RPMI7951 (cell line): ENCODE measurements at places on chromosomes 4 and X. TPM values are rescaled to one million over a fixed set of nuclear protein-coding genes. Genes with fewer than 3 reads are reported as not detected.

- peak; percentile 29 for DNase-seq
Measured at GRCh38 chr4:175369087-175369486, 443.0 kb downstream of the GPM6A start.

- peak; percentile 80 for DNase-seq
Measured at GRCh38 chr4:110480031-110480549, 4.1 kb downstream of the ENPEP start.

- no peak for DNase-seq
Measured at GRCh38 chr4:11424000-11424399, 4.7 kb downstream of the HS3ST1 start.

FAAH2 gene
- not detected in 2 replicates for total RNA-seq

DNA sequence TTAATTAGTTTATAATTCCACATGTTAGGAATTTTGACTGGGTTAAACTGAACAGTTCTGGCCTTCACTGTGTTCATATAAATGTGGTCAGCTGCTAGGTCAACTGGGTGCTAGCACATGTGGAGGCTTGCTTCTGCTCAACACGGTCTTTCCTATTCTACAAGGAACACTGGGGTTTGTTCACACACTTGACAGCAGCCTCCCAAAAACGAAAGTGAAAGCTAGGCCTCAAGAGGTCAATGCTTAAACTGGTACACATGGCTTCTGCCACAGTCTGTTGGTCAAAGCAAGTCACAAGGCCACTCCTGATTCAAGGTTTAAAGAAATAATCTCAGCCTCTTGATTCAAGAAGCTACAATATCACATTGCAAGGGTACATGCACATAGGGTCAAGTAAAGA, 126.5 kb downstream of the QDPR start:
- peak; percentile 76 for DNase-seq

- no peak for DNase-seq
Measured at GRCh38 chrX:23864742-23865326, 42.9 kb downstream of the APOO start.

CNOT6L gene
- 7.6 and 8.4 TPM in 2 replicates for total RNA-seq

MAGEA3 gene
- 93.5 and 116 TPM in 2 replicates for total RNA-seq

PRICKLE3 gene
- total RNA-seq: 7.2 and 8.7 TPM in 2 replicates

- no peak for DNase-seq
Measured at GRCh38 chrX:51837451-51837850, 56.0 kb upstream of the MAGED1 start.

FIP1L1 gene
- total RNA-seq: 45.8 and 52.7 TPM in 2 replicates

DNA sequence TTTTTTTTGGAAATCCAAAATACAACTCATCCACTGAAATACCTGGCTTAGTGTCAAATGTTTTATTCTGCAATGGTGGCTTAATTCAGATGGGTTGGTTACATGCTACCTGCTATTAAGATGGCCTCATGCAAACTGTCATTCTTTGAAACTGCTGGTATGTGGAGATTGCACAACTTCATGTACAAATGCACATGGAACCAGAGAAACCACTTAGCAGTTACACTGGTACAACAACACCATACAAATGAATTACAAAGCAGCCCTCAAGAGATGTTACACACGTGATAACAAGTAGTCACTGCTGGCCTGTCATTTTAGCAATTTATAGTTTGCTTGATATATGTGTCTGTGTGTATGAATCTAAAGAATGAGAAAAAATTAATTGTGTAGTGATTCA, 84.6 kb upstream of the STS start:
- no peak for DNase-seq

P2RY10 gene
- not detected in 2 replicates for total RNA-seq

DNA sequence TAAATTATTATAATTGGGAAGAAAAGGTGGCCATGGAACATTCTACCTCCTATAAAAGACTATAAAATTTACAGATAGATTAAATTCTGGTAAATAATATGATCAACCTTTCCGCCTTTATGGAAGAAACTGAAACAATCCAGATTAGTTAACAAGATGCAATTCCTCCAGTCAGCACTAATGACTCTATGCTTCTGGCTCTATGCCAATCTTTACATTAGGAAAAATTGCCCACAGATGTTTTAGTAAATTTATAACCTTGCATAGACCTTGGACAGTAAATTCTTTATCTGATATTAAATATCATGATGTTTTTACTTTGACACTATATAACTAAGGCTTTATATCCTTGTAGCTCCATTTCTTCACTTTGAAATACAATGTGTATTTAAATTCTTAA, 2302.5 kb downstream of the ARAP2 start:
- DNase-seq: no peak

DNA sequence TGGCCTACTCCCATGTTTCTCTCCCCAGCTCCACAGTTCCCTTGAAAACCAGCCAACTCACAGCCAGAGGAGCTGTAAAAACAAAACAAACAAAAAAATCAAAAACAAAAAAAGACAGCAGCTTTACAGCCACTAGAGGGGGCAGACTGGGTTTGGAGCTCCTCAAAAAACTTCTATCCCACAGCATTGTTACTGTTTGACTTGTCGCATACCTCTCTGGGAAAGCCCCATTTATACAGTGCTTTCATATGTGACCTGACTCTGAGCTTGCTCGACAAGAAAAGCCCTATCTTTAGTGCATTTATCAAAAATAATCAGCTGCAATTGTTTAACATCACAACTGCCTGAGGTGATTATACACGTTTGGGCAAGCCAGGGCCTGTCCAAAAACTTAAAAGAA, 21.6 kb downstream of the TSPAN6 start:
- DNase-seq: peak; percentile 46

DMRTC1 gene
- not detected in 2 replicates for total RNA-seq

DNA sequence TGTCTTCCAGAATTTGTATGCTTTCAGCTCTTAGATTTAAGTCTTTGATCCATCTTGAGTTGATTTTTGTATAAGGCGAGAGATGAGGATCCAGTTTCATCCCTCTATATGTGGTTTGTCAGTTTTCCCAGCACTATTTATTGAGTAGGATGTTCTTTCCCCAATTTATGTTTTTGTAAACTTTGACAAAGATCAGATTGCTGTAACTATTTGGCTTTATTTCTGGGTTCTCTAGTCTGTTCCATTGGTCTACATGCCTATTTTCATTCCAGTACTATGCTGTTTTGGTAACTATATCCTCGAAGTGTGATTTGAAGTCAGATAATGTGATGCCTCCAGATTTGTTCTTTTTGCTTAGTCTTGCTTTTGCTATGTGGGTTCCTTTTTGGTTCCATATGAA, 60.7 kb downstream of the IL15 start:
- DNase-seq: no peak

DNA sequence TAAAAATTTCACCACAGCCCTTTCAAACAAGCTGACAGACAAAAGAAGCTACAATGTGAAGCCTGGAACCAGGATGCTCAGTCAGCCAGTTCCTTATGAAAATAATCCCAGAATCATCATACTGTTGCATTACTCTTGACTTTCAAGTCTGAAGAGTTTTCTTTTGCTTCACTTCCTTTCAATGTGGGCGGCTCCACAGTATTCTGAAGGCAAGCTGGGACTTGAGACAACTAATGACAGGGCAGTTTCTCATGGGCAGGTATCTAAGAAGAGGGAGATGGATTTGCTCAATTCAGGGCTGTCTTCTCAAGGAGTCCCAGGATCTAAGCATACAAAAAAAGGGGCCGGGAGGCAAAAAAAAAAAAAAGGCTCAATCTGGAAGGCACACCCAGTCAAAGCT, 173.4 kb downstream of the PAPSS1 start:
- no peak for DNase-seq

YY2 gene
- 1.4 and 1.8 TPM in 2 replicates for total RNA-seq

SSX1 gene
- 0.49 and 2.0 TPM in 2 replicates for total RNA-seq

- DNase-seq: peak; percentile 64
Measured at GRCh38 chr4:2898001-2898400, 54.4 kb downstream of the ADD1 start.

SSX4B gene
- 0.36 TPM in 1 of 2 replicates, not detected in the other for total RNA-seq

DNA sequence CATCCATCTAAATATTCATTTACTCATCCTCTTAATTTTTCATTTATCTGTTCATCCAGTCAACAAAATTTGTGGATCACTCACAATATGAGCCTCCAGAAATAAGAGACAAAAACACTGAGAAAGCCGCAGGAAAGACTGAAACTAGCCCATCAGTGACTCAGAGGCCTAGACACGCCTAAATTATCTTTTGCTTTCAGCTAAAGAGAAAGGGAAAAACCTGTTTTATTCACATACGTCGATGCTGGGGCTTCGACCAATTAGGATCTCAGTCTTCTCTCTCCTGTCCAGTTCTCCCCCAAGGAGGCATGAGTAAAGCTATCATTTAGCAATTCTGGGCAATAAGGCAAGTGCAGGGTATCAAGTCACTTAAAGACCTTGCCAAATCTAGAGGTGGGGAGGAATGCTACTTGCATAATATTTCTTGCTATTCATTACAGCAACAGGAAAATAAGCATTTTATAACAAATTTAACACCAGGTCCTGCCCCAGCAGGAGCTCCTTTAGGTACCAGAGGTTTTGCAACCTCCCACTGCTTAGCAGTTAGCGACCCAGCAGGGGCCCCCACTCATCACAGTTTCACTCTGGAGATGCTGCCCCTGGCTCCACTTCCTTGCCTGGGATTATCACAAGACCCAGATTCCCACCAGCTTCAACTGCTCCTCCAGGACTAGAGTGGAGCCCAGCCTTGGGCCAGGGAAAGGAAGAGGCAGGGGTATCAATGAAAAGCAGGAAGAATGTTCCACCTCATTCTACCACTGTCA, 30.1 kb upstream of the TMEM154 start:
- peak; percentile 24 for DNase-seq
